ENCODE measurements at places on chromosomes 4 and X.

DNA sequence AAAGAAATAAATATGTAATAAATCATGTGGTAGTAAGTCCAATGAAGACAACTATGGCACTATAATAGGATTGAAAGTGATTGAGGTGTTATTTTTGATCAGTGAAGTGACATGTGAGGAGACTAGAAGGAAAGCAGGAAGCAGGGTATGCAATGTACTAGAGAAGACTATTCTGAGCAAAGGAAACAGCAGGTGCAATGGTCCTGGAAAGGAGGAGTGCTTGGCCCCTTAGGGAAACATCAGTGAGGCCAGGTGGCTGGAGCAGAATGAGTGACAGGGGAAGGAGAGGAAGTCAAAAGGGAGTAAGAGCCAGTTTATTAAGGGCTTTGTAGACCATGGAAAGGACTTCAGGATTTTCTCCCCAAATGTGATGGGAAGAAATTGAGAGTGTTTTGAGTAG lies 207.6 kb upstream of the HCCS start:
- DNase-seq = no peak

- no peak for DNase-seq
Observed at GRCh38 chr4:7422151-7422897, 12.4 kb downstream of the PSAPL1 start.

- DNase-seq = no peak
Observed at GRCh38 chrX:104098151-104098808, 14.0 kb upstream of the ZCCHC18 start.

GRCh38 chr4:95108883-95109421 lies 351.2 kb downstream of the BMPR1B start:
- DNase-seq = no peak

DNA sequence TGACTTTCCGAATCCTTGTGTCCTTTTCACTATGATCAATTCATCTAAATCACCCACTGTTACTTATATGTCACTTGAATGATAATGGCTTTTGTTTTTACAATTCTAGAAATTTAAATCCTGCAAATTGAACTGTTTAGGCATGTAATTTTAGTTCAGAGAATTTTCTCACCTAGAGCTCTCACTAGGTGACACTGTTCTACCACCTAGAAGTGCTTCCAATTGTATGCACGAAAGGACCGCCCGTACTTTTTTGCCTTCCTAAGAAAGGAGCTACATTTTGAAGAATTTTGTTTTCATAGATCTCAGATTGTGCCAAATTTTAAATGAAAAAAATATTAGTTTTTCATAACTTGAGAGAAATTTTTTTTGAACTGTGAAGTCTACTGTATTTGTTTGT lies 481.6 kb upstream of the FSTL5 start:
- no peak for DNase-seq

GRCh38 chrX:1283741-1284140 lies 15.1 kb downstream of the CSF2RA start:
- DNase-seq = no peak

GRCh38 chr4:60611762-60612496 lies 588.2 kb upstream of the ADGRL3 start:
- DNase-seq = no peak

- DNase-seq = no peak
Observed at GRCh38 chr4:95377366-95377900, 171.3 kb downstream of the UNC5C start.

DNA sequence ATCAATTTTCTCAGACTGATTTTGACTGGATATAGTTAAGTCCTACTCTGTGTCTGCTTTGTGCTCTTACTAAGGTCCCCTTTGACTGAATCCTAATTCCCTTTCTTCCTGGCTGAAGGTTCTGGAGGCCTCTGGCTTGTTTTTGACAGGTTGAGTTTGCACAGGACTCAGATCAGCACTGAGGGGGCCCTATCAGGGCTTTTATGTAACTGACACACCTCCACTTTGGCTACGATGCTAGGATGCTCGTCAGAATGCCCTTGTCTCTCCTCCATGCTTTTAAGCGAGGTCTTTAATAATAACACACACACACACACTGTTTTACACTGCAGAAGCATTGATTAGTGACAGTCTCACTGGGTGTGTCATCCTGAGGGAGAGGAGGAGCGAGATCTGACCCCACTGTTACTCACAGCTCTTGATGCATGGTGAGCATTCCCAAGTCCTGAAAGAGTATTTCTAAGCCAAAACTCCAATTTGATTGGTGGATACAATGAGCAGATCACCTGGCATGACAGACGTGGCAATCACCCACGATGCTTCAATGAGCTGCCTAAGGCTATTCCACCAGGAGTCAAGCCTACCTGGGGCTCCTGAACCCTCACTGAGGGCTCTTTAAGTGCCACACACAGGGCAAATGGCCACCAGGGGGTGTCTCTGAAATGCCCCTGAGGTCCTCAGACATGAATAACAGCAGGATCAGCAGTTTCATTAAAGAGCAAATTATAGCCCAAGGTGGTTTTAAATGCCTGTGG lies 130.4 kb upstream of the CPEB2 start:
- no peak for DNase-seq

DNA sequence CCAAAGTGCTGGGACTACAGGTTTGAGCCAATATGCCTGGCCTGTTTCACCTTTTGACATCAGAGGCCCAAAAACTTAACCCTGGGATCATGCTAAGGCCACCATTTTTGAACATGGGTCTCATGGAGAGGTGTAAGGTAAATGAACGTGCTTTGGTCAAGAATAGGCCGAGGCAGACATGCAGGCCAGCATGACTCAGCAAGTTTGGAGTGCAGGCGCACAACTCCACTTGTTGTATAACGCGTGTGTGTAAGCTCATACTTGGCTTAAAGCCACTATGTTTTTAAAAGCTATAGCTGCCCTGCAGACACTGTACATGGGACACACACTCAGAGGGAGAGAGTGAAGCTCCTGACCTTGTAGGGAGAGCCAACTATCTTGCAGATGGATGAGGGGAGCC lies 43.8 kb upstream of the HPSE start:
- no peak for DNase-seq

- DNase-seq = no peak
Observed at GRCh38 chrX:79130857-79131256, 13.6 kb upstream of the GPR174 start.

- no peak for DNase-seq
Observed at GRCh38 chr4:20292739-20293138, 41.0 kb downstream of the SLIT2 start.

DNA sequence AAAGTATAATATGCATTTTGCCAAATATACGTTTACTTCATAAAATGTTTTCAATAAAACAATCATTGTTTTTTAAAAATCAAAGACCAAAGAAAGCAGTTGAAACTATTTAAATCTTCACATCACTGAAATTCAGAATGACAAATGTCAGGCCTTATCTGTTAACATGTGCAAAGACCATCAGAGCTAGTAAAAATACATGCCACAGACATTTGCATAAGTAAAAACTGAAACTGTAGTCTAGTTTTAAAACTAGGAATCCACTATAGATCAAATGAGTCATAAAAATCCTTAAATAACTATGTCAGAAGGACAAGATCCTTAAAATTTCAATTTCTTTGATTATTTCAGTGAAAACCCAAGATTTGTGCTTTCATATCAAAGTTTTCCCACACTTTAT lies 24.8 kb downstream of the KLHL15 start:
- no peak for DNase-seq

DNA sequence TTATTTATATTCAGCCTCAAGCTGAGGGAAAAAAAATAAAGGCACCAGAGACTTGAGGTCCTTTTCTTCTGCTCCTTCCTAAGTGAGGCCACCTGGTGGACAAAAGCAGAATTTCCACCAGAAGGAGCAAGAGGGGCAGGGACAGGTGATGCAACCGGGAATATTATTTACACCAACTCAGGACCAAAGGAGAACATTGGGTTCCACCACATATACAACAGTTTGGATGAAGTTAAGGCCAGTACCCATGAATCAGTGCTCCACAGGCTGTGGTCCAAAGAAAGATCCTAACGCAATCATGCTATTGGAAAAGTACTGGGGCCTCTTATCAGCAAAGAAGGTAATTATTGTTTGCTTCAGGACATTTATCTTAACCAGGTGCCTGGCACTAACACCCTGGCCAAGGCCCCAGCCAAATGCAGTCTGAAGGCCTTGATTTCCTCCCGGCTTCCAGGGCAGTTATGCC lies 57.4 kb downstream of the TSC22D3 start:
- DNase-seq = peak; percentile 7

GRCh38 chr4:3766036-3766784 lies at the start of gene ADRA2C:
Gene ADRA2C, plus strand, starts transcription at chr4:3766385. Its CDS starts 222 bp downstream, at chr4:3766607.
- DNase-seq = no peak

DNA sequence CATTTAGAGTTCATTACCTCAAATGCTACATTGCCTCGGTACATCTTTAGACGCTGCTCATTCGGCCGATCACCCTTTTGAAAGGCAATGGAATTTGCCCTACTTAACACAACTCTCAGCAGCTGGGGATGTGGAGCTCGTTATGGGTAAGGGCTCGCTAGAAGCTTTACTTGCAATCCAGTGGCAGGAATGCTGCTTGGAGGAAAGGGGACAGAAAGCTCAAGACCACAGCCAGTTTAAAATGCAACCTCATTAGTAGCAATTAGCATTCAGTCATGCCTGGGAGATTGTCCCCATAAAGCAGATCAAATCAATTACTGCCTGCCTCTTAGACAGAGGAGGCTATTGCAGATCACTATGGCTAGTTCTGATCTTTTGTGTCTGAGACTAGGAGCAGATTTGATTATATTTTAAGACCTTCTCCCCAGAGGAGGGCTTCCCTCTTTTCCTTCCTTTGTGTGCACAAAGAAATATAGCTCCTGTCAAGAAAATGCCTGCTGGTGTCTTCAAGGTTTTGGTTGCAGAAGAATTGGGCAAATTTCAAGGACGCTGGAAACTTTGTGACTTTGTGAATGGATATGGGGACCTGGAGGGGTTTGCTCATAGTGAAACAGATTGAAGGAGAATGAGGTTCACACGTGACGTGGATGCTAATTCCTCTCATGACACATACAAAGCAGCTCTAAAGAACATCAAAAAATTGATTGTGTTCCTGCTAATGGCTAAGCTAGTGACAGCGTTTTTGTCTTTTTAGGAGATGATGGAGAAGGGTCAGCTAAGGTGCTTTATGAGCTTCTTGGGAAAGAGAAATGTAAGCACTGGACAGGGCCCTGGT lies 237.5 kb upstream of the GLRA2 start:
- no peak for DNase-seq

DNA sequence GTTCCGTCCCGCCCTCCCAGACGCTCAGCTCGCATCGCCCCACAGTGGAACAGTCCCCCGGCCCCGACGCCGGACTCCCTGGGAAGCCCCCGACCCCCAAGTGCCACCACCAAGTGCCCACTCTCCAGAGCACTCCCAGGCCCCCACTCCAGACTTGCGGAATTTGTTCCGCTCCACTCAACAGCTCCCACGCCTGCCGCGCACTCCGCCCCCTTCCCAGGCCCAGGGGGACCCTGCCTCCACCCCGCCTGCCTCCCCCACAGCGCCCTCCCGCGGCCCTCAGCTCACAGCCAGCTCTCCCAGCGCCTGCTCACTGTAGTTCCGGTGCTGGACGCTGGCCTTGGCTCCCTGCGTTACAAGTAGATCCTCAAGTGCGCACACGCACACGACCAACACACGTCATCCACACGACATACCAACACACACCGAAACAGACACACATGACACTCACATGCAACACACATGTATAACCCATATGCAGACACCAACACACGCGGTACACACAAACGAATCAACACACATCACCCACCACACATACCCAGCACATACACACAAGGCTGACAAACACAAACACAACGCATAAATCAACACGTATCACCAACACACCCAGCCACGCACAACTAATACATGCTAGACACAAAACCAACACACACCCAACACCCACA lies 8.0 kb downstream of the MSX1 start:
- DNase-seq = no peak

DNA sequence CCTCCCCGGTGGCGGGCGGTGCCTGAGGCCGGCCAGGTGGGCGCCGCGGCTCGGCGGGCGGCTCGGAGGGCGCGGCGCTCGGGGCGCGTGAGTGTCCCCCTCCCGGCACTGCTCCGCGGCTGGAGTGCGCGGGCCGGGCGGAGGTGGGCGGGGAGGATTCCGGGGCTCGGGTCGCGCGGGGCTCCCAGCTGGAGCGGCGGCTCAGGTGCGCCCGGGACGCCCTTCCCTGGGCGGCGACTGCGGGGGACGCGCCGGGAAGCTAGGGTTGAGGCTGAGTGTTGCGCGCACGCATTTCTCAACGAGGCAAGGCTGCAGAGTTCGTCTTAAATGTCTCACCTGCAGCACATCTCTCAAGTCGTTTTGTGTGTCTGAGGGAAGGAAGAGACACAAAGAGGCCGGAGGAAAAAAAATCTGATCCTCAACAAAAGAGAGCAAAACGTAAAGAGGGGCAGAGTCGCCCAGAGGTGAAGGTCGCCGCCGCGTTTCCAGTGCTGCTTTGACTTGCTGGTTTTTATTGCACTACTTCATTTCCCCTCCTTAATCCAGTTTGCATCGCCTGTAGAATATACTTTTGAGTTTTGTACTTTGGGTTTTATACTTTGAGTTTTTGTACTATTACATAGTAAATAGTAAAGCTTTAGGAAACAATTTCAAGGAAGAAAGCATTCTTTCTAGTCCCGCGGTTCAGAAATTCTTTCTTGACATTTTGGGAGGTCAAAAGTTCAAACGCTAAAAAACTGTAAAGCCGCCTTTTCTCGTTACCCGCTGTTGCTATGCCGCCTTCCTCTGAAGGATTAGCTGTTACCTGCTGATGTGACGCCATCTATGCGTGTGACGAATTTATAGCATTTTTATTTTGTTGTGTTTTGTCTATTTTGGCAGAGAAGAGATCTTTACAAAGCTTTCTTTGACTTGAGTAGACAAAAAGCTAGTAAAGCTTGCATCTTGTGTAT lies 106.5 kb upstream of the STOX2 start:
- DNase-seq = no peak

DNA sequence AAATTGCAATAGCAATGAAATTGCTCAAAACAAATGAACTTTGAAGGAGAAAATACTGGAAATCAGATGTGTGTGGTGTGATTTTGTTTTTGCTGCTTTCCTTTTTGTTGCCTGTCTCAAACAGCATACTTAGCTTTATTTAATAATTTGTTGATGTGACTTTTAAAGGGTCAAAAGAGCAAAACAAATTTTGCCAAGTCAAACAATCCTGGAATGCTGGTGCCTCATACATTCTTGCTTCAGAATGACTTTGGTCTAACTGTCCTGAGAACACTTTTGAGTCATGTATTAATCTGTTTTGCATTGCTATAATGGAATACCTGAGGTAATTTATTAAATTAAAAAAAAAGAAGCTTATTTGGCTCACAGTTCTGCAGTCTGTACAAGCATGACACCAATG lies 3.4 kb downstream of the PF4V1 start:
- no peak for DNase-seq

All from anterior cingulate cortex (tissue), 58 donors.